Germinal center (tissue), 1 donor: ENCODE measurements at places on chromosomes 6 and 20.

DNA sequence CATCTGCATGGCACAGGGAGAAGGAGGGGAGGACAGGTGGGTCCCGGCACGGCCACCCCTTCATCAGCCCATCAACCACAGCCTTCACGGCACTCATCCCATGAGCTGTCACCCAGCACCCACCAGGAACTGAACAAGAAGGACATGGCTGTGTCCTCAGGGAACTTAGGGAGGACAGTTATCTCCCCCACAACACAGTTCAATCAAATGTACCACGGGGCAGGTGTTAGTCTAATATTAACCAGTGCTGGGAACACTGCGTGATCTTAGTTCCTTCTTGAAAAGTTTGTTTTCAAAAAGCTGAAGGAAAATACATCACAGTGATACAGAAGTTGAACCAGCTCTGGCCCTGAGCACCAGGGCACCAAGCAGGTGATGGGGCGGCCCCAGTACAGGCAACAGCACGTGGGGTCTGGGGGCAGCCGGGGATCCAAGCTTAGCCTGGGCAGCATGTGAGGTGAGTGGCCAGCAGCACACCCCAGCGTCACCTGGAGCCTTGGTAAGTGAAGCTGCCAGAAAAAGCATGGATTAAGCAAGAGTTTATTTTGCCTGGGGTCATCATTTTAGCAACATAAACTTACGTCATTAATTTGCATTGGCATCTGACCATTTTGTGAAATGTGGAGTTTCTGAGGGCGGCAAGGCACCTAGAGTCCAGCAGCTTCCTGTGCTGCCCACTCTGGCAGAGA is 35.5 kb upstream of the AFDN start:
- no peak for DNase-seq

DNA sequence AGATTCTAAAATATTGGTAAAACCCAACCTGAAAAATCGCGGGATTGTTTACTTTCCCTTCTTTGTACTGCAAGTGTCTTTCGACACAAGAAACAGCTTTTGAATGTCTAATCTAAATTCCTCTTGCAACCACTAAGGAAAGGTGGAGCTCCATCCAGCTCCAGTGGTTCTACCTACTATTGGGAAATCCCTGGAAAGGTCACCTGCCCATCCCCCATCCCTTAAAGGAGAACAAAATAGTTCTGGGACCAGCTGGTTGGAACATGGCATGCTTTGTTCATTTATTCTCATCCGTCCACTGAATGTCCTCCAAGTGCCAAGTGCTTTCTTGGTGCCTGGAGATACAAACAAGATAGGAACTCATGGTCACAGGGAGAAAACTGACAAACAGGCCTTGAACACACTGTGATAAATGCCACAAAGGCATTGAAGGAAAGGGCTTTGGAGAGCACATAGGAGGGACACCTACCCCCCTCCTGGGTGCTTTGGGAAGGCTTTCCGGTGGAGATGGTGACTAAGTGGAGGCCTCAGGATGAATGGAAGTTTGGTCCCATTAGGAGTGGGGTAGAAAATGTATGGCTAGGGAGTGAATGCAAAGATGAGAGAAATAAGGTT is 2.3 kb upstream of the CITED2 start:
- DNase-seq = no peak

DNA sequence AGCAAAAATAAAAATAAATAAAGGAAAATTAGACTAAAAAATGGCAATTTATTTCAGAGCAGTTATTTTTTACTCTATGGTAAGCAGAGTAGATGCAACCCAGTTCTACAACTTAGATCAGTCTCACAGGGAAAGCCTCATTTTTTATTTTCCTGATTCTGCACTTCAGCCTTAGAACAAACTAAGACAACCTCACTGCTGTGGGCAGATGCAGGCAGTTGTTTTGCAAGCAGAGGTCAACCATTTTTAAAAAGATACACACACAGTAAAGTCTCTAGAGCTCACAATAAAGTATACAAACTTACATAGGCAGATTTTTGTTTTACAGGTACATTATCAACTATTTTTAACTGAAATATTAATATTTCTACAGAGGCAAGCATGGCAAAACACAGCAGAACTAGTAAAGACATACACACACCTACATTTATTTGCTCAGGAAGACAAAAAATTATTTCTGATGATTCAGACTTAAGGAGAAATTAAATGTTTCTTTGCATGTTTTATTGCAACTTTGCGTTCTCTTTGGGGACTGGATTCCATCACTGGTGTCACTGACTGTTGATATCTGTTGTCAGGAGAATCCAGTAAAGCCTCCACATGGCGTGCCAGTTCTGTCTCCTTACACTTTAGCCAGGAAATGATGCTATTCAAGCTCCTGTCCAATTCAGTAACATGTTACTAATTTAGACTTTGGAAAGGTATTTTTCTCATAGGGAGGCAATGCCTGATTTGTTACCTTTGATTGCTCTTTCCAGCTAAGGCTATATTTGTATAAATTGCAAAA is 102.7 kb downstream of the TRDN start:
- no peak for DNase-seq

- DNase-seq = no peak
Observed at GRCh38 chr20:1748777-1749176, 91.2 kb upstream of the SIRPG start.

DNA sequence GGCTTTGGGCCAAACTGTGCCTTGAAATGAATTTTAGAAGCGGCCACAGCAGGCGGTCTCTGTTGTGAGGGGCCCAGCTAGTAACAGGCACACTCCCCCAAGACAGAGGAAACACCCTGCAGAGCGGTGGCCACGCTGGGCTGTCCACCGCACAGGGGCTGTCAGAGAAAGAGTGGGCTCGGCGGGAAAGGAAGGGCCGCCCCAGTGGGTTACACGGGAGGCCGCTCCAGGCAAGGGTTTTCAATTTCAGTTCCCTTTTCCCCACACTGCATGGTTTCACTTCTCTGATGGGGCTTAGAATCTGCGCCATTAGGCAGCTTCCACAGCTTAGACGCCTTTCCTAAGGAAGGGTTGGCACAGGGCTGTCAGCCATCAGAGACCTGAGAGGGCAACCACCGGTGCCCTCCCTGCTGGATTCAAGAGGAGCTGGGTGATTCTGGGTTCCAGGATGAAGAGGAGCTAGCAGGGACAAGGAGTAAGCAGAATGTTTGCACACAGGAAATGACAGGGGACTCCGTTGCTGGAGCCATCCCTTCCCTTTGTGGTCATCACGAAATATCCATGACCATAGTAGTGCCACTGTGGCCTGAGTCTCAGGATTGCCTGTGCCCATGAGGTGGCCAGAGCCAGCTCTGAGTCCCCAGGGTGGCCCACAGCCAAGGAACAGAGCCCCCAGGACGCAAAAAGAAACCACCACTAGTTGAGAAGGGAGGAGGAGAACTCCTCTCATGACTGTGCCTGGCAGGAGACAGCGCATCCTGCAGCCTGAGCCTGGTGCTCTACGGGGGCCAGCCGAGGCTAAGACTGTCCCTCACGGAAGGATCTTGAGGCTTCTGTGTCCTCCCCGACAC is 282.7 kb downstream of the NRN1 start:
- peak; percentile 80 for DNase-seq

DNA sequence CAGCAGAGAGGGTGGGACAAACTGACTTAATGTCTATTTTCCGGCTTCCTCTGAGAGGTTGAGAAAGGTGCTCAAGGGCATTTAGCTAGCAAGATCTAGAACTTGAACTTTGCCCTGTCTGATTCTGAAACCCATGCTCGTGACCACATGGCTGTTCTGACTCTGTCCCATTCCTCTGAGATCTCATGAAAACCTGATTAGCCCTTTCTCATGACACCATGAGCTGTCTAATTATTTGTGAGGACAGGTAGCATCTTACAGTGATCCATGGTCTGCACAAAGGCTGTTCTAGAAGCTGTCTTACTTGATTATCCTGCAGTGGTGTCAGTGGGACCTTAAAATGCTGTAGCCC is 89.6 kb upstream of the TOX2 start:
- no peak for DNase-seq

DNA sequence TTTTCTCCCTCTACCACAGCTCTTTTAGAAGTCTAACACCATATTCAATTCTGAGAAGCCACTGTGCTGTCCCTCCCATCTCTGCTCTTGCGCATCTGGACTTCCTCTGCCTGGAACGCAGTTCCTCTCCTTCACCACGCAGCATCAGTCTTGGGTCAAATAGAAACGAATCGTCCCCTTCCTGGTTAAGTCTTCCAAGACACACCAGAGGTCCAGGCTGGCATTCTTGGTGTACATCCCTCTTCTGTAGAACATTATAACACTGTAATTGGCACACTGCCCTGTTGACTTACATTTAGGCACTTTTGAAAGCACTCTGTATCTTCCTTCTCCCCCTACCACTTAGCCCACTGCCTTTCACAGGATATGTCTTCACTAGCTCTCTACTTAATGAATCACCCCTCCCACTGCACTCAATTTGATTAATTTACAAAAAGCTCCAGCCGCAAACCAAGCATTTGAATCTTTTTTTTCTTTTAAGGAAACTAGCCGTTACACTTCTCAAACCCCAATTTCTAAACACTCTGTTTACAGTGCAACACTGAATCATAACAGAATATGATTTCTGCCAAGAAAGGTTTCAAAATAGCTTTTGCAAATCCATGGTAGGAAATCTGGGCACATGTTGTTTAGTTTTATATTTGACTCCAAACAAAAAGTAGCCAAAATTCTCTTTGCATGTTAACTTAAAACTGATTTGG is 140.8 kb upstream of the CARMIL1 start:
- DNase-seq = peak; percentile 57
